ENCODE measurements at places on chromosomes 1 and 21. TPM values are rescaled to one million over a fixed set of nuclear protein-coding genes. Genes with fewer than 3 reads are reported as not detected.

The HDGF gene
- 429 TPM for total RNA-seq

The TINAGL1 gene
- 0.71 TPM for total RNA-seq

The GBP7 gene
- not detected for total RNA-seq

The ZNF644 gene
- 17.6 TPM for total RNA-seq

The NES gene
- total RNA-seq, result 1.1 TPM

The AMY1B gene
- total RNA-seq, result not detected

The FAM72A gene
- 10.6 TPM for total RNA-seq

The IGSF9 gene
- 0.25 TPM for total RNA-seq

The OR10Z1 gene
- total RNA-seq, result not detected

The TTC39A gene
- total RNA-seq, result 1.6 TPM

The PDZK1 gene
- 0.90 TPM for total RNA-seq

The MYOG gene
- not detected for total RNA-seq

The KCNK2 gene
- total RNA-seq, result not detected

The COL11A1 gene
- total RNA-seq, result 1.7 TPM

The PADI2 gene
- 1.1 TPM for total RNA-seq

The SLC22A15 gene
- total RNA-seq, result 1.0 TPM

The IVNS1ABP gene
- total RNA-seq, result 24.8 TPM

The AGT gene
- total RNA-seq, result 0.13 TPM

The WDR77 gene
- 49.9 TPM for total RNA-seq

All from A549 treated with Hydrocortisone at 1 μM for 4 hours (cell line).